ENCODE measurements at places on chromosomes 1 and 21. TPM values are rescaled to one million over a fixed set of nuclear protein-coding genes. Genes with fewer than 3 reads are reported as not detected.

DNA sequence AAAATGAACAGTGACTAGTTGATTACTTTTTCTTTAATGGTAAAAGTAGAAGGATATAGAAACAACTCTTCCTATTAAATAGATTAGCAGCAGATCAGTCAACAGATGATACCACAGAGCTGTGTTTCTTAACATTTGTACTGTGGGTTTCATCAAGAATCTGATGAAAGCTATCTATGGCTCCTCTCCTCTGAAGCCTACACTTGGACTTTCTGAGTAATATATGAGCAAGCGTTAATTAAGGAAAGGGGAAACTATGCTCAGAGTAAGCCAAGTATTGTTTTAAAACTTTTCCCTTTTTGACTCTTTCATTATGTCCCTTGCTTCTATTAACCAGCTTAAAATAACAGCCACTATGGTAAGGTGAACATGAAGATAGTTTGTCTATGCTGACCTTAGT lies 10.8 kb downstream of the ARID4B start:
- H3K4me3 ChIP-seq, result peak overlapping the region; percentile 29
- H3K27me3 ChIP-seq, result no peaks in the 10 kb centered on the region
- no peak for DNase-seq

TMPRSS15 gene
- total RNA-seq, result not detected

GRCh38 chr21:28138272-28138671 lies 854.4 kb downstream of the LTN1 start:
- no peaks in the 10 kb centered on the region for H3K27me3 ChIP-seq
- no peaks in the 10 kb centered on the region for H3K36me3 ChIP-seq
- no peak for DNase-seq
- no peak overlapping the region for H3K4me3 ChIP-seq
- no peaks in the 10 kb centered on the region for H3K4me1 ChIP-seq

- no peak for DNase-seq
- no peaks in the 10 kb centered on the region for H3K27me3 ChIP-seq
- peaks cover 8% of the 10 kb centered on the region for H3K36me3 ChIP-seq
- H3K4me1 ChIP-seq, result peaks cover 54% of the 10 kb centered on the region
- H3K4me3 ChIP-seq, result no peak overlapping the region
Measured at GRCh38 chr1:160207771-160208556, 2.8 kb downstream of the PEA15 start.

C1orf50 gene
- total RNA-seq, result 12.2 TPM

GRCh38 chr21:37060296-37060695 lies 12.6 kb downstream of the PIGP start:
- H3K4me1 ChIP-seq, result peaks cover 15% of the 10 kb centered on the region
- H3K27ac ChIP-seq, result no peak overlapping the region
- no peaks in the 10 kb centered on the region for H3K36me3 ChIP-seq
- no peak overlapping the region for H3K4me3 ChIP-seq
